ENCODE measurements at places on chromosomes 6 and 20. TPM values are rescaled to one million over a fixed set of nuclear protein-coding genes. Genes with fewer than 3 reads are reported as not detected.

- H3K36me3 ChIP-seq, result no peaks in the 10 kb centered on the region
- H3K4me3 ChIP-seq, result no peak overlapping the region
- DNase-seq, result no peak
Observed at GRCh38 chr20:19291024-19291817, 78.8 kb downstream of the SLC24A3 start.

- no peak for DNase-seq
- no peak overlapping the region for H3K27ac ChIP-seq
- H3K36me3 ChIP-seq, result peaks cover 2% of the 10 kb centered on the region
- peaks cover 19% of the 10 kb centered on the region for H3K4me1 ChIP-seq
- no peaks in the 10 kb centered on the region for H3K27me3 ChIP-seq
Observed at GRCh38 chr6:108609276-108609769, 48.6 kb downstream of the FOXO3 start.

GRCh38 chr6:169115632-169116031 lies 138.0 kb downstream of the THBS2 start:
- DNase-seq, result no peak
- H3K36me3 ChIP-seq, result no peaks in the 10 kb centered on the region
- no peak overlapping the region for H3K27ac ChIP-seq
- H3K4me3 ChIP-seq, result no peak overlapping the region
- H3K4me1 ChIP-seq, result no peaks in the 10 kb centered on the region

DNA sequence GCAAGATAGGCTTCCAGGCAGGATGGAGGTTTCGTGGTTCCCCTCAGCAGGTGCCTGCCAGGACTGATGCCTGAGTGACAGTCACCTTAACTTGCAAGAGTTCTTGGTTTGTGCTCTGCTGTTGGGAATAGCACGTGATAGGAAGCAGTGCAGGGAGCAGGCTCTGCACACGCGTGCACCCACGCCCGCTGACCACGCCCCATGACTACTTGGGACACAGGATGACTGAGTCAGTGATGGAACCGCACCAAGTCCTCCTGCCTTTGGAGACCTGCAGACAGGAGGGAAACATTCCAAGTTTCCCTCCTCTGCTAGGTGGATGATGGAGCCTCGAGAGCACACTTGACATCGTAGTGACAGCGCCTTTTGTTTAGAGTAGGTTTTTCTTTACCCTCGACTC lies 164.2 kb downstream of the DTNBP1 start:
- H3K4me1 ChIP-seq, result peaks cover 6% of the 10 kb centered on the region
- no peak for DNase-seq
- no peak overlapping the region for H3K4me3 ChIP-seq
- no peaks in the 10 kb centered on the region for H3K27me3 ChIP-seq
- H3K36me3 ChIP-seq, result peaks cover 69% of the 10 kb centered on the region

The BNIP5 gene
- total RNA-seq, result not detected

DNA sequence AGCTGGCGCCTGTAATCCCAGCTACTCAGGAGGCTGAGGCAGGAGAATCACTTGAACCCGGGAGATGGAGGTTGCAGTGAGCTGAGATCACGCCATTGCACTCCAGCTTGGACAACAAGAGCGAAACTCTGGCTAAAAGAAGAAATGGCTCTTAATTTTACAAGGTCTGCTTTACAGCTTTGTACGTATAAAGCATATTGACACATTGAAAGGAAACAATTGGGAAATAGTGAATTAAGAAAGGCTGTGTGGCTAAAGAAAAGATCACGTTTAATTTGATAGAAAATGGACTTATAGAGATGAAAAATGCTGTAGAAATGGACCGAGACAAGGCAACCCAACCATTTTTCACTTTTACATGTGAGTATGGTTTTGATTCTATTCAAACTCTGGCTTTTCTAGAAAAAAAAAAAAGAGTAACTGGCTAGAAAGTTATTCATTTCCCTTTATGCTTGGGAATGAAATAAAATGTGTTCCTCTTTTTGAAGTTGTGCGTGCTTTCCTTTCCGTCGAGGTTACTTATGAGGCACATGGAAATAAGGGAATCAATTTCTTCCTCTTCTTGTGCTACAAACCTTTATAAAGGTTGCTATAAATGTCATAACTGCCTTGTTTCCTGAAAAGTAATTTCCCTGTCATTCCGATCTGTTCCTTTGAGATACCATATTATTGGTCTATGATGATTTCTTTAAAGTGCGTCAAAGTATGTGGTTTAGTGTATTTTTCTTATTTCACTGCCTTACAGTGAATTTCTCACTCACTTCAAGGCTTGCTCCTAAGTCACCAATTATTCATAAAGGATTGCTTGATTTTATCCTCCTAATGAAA lies 29.4 kb downstream of the PFDN4 start:
- H3K27me3 ChIP-seq, result peaks cover 43% of the 10 kb centered on the region
- DNase-seq, result no peak
- no peaks in the 10 kb centered on the region for H3K4me1 ChIP-seq
- H3K4me3 ChIP-seq, result no peak overlapping the region
- no peaks in the 10 kb centered on the region for H3K36me3 ChIP-seq
- H3K27ac ChIP-seq, result no peak overlapping the region

The PTK6 gene
- total RNA-seq, result 0.16 TPM

GRCh38 chr6:109767961-109768360 lies 76.9 kb downstream of the FIG4 start:
- no peak overlapping the region for H3K4me3 ChIP-seq
- no peaks in the 10 kb centered on the region for H3K27me3 ChIP-seq
- peaks cover 7% of the 10 kb centered on the region for H3K4me1 ChIP-seq

DNA sequence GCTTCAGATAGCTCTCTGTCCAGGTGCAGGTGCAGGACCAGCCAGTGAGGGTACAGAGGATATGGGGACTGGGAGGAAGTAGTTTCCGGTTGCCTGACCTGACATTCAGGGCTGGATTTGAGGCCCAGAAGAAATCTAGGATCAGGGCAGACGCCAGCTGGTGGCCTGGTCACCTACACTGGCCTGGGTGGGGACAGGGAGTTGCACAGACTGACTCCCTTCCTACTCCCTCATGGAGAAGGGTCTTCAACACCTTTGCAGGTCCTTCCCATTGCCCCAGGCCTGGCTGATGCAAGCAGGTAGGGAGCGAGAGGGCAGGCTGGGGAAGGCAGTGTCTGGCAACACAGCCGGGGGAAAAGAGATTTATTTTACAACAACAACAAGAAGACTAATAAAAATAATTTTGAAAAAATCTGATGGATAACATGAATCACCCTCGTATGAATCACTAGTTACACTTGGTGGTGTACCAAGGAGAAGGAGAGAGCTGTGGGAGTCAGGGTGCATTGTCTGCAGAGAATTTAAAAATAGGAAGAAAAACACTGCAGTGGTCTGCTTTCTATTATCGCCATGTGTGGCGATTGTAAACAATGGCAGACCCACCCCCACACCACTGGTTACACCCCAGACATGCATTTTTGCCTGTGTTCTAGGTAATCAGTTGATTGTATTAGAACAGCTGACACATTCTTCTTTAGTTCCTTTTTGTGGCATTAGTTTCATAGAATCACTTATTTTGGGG lies 62.3 kb upstream of the SNX9 start:
- H3K4me1 ChIP-seq, result peaks cover 54% of the 10 kb centered on the region
- H3K27ac ChIP-seq, result peak overlapping the region; percentile 96
- no peaks in the 10 kb centered on the region for H3K36me3 ChIP-seq
- no peaks in the 10 kb centered on the region for H3K27me3 ChIP-seq
- H3K4me3 ChIP-seq, result peak overlapping the region; percentile 85

DNA sequence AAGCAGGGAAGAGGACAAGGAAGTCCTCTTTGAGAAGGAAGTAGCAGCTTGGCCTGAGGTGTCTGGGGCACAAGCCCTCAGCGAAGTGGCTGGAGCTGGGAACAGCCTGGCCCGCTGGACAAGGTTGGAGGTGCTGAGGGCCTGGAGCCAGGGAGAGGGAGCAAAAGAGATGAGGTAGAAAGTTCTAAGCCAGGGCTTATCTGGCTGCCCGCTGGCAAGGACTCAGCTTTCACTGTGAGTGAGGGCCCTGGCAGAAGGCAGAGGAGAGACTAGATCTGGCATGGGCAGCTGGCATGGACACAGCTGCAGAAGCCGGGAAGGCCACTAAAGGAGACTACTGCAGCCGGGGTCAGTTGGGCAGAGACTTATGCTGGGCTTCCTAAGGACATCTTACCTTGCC lies 21.8 kb upstream of the PCMTD2 start:
- no peak overlapping the region for H3K27ac ChIP-seq
- no peak overlapping the region for H3K4me3 ChIP-seq
- no peaks in the 10 kb centered on the region for H3K36me3 ChIP-seq
- DNase-seq, result no peak
- H3K4me1 ChIP-seq, result peaks cover 8% of the 10 kb centered on the region
- H3K27me3 ChIP-seq, result no peaks in the 10 kb centered on the region

DNA sequence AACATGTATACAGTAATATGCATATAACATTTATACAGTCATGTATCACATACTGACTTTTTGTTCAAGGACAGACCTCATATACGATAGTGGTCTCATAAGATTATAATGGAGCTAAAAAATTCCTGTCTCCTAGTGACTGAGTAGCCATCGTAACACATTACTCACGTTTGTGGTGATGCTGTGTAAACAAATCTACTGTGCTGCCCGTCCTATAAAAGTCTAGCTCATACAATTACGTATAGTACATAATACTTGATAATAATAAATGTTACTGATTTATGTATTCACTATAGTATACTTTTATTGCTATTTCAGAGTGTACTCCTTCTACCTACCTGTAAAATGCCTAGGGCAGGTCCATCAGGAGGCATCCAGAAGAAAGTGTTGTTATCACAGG lies 17.4 kb downstream of the SERAC1 start:
- H3K4me1 ChIP-seq, result no peaks in the 10 kb centered on the region
- peaks cover 36% of the 10 kb centered on the region for H3K36me3 ChIP-seq
- H3K27ac ChIP-seq, result no peak overlapping the region
- no peaks in the 10 kb centered on the region for H3K27me3 ChIP-seq

The CAGE1 gene
- total RNA-seq, result 0.16 TPM

GRCh38 chr6:56288347-56288746 lies 41.0 kb upstream of the COL21A1 start:
- no peak overlapping the region for H3K4me3 ChIP-seq
- H3K4me1 ChIP-seq, result no peaks in the 10 kb centered on the region
- no peak overlapping the region for H3K27ac ChIP-seq
- no peaks in the 10 kb centered on the region for H3K36me3 ChIP-seq

DNA sequence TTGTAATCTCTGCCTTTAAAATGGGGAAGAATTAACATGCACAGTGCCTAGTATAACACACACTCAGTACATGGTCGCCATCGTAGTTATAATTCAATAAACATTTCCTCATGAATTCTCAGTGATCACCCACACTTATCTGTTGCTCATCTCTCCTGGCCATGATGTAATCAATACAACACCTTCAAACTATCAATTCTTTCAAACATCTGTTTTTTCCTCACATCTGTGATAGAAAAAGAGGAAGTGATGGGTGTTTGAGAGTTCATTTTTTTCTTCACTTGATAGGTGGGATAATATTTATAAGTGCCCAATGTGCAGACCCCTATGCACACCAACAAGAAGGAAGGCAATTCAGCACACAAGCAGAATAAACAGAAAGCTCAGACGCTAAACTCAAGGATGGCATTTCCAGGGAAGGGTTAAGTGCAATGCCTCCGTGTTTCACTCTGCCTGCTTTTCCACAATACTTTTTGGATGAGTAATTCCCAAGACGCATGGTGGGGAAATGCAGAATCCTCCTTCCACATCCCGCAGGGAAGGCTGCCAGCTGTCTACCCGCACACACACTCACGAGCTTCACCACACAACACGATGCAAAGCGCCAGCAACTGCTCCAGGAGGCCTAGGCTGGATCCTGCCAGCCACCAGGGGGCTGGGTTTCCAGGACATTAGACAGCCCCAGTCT lies 100.3 kb downstream of the GMPR start:
- no peak overlapping the region for H3K27ac ChIP-seq
- no peak overlapping the region for H3K4me3 ChIP-seq
- no peak for DNase-seq

The CST2 gene
- not detected for total RNA-seq

DNA sequence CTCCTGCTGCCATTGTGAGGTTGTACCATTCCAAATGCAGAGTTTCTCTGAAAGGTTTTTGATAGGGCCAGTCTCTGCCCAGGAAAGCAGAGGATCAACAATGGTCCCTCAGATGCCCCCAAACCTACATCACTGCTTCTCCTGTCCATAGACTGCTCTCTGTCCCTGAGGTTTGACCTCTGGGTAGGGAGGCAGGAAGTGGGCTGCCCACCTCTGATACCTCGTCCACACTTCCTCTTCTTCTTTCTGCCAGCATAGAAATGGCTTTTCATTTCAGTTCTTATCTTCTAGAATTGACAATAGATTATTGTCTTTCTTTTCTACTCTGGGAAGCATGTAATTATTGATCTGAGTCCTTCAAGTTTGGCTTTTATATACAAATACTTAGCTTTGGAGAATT lies 170.6 kb downstream of the TRMT11 start:
- no peaks in the 10 kb centered on the region for H3K4me1 ChIP-seq
- no peaks in the 10 kb centered on the region for H3K27me3 ChIP-seq
- H3K36me3 ChIP-seq, result peaks cover 12% of the 10 kb centered on the region
- H3K27ac ChIP-seq, result no peak overlapping the region
- no peak for DNase-seq

The TMEM200A gene
- total RNA-seq, result 0.14 TPM

- no peak overlapping the region for H3K27ac ChIP-seq
- H3K36me3 ChIP-seq, result no peaks in the 10 kb centered on the region
Observed at GRCh38 chr6:95413789-95414188, 163.5 kb upstream of the MANEA start.

The NOTCH4 gene
- 1.8 TPM for total RNA-seq

GRCh38 chr20:19975901-19976300 lies 41.3 kb upstream of the NAA20 start:
- no peak overlapping the region for H3K27ac ChIP-seq
- H3K4me3 ChIP-seq, result no peak overlapping the region
- H3K4me1 ChIP-seq, result peaks cover 3% of the 10 kb centered on the region

The LRRC73 gene
- 0.41 TPM for total RNA-seq

- DNase-seq, result no peak
- no peak overlapping the region for H3K27ac ChIP-seq
- no peak overlapping the region for H3K4me3 ChIP-seq
- no peaks in the 10 kb centered on the region for H3K36me3 ChIP-seq
Observed at GRCh38 chr6:165649166-165650137, 13.6 kb downstream of the PDE10A start.

The GGTLC1 gene
- total RNA-seq, result not detected

- no peaks in the 10 kb centered on the region for H3K4me1 ChIP-seq
- no peak overlapping the region for H3K4me3 ChIP-seq
- peaks cover 6% of the 10 kb centered on the region for H3K36me3 ChIP-seq
- no peak for DNase-seq
- H3K27me3 ChIP-seq, result no peaks in the 10 kb centered on the region
Observed at GRCh38 chr6:109103942-109104341, 8.6 kb downstream of the CEP57L1 start.

The WFDC5 gene
- not detected for total RNA-seq
